ENCODE measurements at places on chromosomes 12 and 14. TPM values are rescaled to one million over a fixed set of nuclear protein-coding genes. Genes with fewer than 3 reads are reported as not detected.
A peak's percentile ranks its signal among the peaks of the same experiment; 100 is the strongest.

DNA sequence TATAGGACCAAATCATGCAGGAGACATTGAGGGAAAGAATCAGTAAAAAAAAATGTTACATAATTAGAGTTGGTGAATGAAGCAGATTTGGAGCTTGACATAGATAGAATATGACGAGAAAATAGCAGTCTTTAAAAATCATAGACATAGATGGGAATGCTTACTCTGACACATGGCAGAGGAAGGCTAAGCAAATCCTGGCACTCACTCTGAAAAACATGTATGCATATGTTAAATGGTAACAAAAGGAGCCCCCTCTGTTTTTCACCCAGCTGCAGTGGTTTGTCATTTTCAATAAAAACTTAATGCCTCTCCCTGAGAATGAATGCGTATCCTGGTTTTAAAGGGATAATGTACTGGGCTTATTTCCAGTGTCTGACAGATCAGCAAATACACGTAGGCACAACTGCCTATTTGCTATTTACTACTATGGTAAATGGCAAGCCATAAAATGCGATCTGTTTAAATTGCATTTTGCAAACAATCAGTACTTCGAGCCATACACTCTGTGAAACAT is 561.2 kb upstream of the SEL1L start:
- peak; percentile 80 for DNase-seq

PHLDA1 gene
- total RNA-seq, result 7.5 TPM

GRCh38 chr12:52585946-52586345 is 12.3 kb upstream of the KRT74 start:
- DNase-seq, result no peak

DNA sequence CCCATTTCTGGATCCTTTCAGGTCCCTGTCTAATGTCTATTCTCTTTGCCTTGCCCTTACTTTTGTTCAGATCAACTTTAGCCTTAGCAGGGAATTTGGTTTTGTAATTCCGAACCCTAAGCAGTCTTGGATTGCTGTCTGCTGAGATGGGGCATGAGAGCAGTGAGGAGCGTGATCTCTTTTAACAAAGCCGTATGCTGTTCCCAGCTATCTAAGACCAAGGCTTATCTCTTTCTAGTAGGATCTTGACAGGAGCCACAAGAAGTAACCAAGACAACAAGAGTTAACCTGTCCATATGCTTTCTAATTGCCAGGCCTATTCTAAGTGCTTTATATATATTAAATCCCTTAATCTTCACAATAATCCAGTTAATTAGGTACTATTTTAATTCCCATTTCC is 4.5 kb upstream of the DHRS7 start:
- DNase-seq, result no peak

DNA sequence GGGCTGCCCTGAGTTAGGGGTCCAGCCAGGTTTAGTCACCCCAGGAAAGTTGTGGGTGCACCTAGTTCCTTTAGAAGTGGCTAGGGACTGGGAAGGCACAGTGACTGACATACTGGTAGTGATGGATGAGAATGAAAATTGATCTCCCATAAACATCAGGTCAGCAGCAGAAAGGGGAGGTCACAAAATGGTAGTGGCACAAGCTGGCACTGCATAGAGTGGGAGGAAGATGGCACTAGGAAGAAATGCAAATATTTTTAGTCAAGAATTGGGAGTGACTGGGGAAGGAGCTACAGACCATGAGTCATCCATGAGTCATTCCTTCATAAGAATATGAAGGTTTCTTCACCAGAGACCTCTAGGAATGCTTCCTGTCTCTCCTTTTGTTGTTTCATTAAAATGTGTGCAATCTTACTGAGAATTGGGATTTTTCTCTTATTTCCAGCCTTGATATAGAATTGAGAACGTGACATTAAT is 198.3 kb upstream of the AMIGO2 start:
- no peak for DNase-seq

- peak; percentile 54 for DNase-seq
These were observed 4.6 kb downstream of the IFI27 start for GRCh38 chr14:94115058-94115591.

- DNase-seq, result no peak
These were observed 6.2 kb downstream of the COA8 start for GRCh38 chr14:103568952-103569351.

DNA sequence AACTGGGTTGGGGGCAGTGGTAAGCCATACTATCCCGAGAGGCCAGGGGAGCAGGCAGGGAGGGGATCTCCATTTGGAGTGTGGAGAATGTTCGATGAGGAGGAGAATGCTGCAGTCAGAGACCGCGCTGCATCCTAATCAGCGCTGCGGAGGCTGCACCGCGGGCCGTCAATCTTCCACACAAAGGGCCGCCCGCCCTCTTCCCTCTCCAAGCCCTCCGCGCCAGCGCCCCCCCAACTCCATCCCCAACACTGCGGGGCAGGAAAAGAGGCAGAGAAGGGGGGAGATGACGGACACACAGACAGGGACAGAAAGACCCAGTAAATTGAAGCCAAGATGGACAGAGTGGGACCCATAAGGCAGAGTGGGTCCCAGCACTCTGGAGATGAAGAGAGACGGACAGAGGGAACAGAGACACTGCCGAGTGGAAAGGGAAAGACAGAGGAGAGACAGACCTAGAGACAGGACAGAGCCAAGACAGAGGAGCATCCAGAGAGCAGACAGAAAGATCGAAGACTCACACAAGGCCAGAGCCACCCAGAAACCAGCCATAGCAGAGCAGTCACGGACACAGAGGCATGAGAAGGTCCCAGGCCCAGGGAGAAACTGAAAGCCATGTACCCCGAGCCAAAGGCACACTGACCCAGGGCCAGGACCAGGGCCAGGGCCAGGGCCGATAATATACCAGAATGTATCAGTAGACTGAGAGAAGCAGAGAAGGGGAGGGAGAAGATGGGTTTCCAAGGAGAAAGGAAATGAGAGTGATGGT is 3.5 kb downstream of the CISTR start:
- DNase-seq, result no peak

DNA sequence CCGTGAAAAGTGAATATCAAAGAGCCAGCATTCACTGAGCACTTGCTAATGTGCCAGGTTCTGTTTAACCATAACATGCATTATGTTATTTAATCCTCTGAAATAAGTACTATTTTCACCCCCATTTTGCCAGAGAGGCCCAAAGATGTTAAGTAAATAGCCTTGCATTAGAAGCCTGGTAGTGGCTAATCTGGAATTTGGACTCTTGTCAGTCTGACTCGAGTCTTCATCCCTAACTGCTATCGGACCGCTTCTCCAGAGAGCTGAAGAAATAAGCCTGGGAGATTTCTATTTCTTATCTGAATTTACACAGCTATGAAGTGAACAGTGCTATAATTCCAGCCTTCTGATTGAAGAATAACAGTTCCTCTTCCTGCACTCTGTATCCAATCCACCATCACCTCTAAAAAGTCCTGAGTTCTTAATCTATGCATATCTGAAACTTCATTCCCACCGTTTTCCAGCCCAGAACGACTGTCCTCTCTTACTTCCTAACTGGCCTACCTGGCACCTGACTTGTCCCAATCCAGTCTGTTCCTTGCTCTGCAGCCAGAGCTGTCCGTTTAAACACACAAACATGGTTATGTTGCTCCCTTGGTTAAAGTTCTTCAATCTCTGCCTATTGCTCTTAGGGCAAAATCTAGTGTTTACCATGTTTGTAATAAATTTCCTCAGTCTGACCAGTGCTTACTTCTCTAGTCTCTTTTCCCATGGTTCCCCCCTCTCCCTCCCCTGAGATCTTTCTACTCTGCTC is 2.3 kb downstream of the POLR3B start:
- DNase-seq, result peak; percentile 88

DNA sequence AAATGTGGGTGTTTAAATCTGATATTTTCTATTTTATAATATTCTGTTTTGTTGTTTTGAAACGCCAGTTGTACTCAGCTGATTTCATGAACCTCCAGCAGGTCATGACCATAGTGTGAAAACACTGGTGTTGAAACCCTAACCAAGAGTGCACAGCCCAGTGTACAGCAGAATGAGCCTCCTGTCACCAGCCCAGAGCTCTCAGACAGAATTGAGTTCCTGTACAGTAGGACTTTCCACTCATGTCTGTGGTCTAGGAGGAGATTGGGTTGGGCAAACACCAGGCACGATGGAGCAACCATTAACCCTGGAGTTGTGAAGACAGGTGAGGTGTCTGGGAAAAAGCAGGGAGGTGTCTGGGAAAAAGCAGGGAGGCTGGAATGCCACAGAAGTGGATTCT is 908.8 kb downstream of the VRK1 start:
- no peak for DNase-seq

DNA sequence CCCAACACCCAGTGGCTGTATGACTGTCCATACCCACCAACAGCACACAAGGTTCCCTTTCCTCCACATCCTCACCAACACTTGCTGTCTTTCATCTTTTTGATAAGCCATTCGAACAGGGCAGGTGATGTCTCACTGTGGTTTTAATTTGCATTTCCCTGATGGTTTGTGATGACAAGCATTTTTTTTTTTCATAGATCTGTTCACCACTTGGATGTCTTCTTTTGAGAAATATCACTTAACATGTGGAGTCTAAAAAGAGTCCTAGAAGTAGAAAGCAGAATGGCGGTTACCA is 198.1 kb upstream of the DIO3 start:
- no peak for DNase-seq

- DNase-seq, result no peak
These were observed 5.2 kb upstream of the ATG14 start for GRCh38 chr14:55416866-55417265.

- no peak for DNase-seq
These were observed 53.5 kb upstream of the PPP1R12A start for GRCh38 chr12:79988368-79988767.

HHIPL1 gene
- total RNA-seq, result 12.0 TPM

- peak; percentile 84 for DNase-seq
These were observed 10.7 kb upstream of the LRTM2 start for GRCh38 chr12:1809591-1810190.

- DNase-seq, result peak; percentile 69
These were observed 7.9 kb downstream of the C1S start for GRCh38 chr12:7068240-7068993.

KRT75 gene
- not detected for total RNA-seq

ADGRD1 gene
- total RNA-seq, result 4.1 TPM

CMA1 gene
- total RNA-seq, result not detected

SOAT2 gene
- total RNA-seq, result not detected

DNA sequence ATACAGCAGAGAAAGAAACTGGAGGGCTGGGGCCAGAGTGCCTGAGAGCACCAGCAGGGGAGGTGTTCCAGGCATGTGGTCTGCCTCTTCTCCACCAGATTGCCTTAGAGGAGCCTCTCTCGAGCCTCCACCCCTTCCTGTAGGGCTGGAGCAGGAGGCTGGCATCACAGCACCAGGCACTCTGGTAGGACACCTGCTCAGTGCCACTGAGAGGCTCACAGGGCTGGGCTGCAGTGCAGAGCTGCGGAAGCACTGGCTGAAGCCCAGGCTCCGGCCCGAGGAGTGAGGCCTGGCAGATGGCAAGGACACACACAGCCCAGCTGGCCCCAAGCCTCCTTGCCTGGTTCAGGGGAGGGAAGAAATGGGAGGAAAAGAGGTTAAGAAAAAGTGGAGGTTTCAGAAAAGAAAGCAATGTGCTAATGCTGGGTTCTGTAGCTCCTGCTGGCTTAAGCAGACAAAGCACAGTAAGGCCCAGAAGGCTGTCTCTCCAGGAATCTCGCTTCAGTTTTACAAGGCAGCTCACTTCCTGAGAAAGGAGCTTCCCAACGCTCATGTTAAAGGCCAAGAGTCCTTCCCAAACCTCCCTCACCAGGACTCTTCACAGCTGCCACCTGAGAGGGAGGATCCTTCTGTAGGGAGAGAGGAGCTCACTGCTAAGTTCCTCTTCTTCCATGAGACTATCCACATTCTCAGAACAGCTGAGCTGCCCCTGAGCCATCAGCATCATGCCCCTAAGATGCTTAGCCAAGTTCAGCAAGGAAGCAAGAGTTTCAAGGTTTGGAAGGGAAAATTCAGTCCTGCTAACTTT is 23.8 kb downstream of the SPTB start:
- DNase-seq, result no peak

ACOT6 gene
- not detected for total RNA-seq

SYNDIG1L gene
- not detected for total RNA-seq

DNA sequence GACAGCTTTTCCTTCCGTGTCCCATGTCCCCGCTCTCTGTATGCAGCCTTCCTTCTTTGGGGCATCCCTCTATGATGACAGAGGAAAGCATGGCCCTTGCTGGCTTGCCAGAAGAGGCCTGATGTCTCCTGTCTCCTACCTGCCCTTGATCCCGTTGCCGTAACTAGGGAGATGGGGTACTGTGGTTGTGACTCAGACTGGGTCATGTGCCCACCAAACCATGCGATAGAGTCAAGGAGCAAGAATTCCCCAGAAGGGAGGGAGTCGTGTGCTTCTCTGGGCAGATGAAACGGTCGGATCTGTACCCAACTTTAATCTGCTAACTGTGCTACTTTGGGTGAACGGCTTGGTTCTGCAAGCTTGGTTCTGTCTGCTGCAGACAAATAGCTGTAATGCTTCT is 99.1 kb upstream of the DYNC1H1 start:
- no peak for DNase-seq

DNA sequence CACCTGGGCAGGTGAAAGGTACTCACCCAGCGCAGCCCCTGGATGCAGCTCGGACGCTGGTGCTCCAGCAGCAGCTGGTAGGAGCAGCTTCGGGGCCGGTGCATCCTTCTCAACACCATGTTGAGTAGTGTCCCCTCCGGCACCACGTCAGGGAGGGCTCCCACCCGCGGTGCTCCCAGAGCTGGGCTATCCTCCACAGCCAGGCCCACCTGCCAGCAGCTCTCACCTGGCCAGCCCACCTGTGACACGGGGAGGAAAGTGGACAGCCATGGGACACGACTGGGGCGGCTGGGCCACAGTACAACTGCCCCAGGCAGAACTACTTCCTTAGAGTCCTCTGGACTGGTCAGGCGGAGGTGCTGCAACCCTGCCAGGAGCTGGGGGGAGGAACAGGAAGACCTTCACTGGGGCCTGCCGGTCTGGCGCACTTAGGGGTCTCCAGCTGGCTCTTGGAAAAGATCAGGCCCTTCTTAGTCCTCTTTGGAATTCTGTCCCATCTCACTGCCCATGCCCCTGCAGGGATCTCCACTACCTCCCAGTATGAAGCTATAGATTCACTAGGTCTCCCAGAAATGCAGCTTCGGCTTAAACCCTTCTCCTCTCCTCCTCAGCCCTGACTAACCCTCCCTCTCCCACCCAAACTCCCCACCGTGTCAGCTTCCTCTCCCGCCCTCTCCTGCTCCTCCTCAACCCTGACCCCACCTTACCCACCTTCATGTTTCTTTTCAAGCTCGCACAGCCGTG is 668 bp downstream of the RAPGEF3 start:
- no peak for DNase-seq

CATSPERB gene
- 5.1 TPM for total RNA-seq

HOXC12 gene
- not detected for total RNA-seq

DNA sequence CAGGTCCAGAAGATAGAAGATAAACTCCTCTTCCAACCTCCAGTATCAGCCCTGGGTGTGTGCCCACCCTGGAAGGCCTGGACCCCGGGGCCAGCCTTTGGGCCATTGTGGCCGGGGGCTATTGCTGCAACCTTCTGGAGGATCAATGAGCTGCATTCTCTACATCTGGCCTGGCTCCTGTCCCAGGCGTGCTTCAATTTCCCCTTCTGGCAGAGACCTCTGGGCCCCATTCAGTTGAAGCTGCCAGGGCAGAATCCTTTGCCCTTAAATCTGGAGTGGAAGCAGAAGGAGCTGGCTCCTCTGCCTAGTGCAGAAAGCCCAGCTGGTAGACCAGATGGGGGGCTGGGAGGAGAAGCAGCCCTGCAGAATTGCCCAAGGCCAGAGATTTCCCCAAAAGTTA is 10.0 kb downstream of the NYNRIN start:
- peak; percentile 58 for DNase-seq

- DNase-seq, result peak; percentile 95
These were observed at the start of gene TUBA1B for GRCh38 chr12:49131051-49131893. TSS of gene TUBA1B (minus strand) at chr12:49131395. CDS start at chr12:49131300, 95 bp downstream.

Measured in umbilical cord (tissue), 2 donors.